ENCODE measurements at places on chromosomes 7 and 10.

- no peak for DNase-seq
Observed at GRCh38 chr7:96723622-96724021, 14.0 kb upstream of the SEM1 start.

DNA sequence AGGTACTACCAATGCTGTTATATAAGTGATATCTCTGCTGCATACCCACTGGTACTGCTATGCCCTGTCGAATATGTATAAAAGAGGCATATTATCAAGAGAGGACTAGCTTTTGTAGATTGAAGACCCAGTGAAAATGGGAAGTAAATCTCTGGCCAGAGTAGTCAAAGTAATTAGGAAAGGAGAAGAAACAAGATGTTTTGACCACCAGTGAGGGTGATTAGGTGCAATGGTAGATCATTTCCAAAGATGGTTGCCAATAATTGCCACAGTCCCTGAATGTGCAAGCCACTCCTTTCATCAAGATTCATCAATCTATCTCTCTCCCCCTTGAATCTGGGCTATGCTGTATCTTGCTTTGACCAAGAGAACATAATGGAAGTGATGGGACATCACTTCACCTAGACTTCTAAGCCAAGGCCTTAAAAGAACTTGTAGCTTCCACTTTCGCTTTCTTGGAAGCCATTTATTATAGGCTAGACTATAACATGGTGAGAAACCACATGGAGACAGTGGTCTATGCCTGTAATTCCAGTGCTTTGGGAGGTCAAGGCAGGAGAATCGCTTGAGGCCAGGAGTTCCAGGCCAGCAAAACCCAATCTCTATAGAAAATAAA, 52.6 kb upstream of the ST8SIA6 start:
- DNase-seq, result no peak

DNA sequence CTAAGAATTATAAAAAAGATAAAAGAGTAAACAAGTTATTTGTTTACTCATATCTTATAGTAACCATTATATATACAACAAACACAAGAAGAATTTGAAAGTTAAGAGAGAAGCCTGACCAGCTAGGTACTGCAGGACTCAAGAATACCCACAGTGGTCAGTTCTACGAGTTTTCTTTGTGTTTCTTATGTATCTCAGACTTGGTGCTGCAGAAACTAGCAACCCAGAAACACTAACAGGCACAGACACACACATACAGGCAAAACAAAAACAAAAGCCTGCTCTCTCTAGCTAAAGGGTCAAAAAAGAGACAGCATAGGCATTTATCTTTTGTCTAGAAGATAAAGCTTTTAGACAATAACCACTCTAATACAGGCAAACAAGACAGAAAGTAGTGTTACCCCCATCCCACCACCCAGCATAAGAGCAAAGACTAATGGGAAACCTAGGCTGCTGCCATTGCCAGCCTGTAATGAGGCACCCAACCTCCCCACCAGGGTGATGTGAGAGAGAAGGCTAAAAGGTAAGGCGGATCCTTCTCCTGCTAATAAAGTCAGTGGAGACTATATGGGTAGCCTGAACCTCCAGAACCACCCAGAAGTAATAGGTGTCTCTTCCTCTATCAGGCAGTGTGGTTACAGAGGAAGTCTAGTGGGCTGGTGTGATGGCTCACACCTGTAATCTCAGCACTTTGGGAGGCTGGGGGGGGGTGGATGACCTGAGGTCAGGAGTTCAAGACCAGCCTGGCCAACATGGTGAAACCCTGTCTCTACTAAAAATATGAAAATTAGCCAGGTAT, 113.9 kb downstream of the DNAJC1 start:
- no peak for DNase-seq

GRCh38 chr7:142438235-142438922, 180.5 kb upstream of the PRSS58 start:
- DNase-seq, result peak; percentile 33

DNA sequence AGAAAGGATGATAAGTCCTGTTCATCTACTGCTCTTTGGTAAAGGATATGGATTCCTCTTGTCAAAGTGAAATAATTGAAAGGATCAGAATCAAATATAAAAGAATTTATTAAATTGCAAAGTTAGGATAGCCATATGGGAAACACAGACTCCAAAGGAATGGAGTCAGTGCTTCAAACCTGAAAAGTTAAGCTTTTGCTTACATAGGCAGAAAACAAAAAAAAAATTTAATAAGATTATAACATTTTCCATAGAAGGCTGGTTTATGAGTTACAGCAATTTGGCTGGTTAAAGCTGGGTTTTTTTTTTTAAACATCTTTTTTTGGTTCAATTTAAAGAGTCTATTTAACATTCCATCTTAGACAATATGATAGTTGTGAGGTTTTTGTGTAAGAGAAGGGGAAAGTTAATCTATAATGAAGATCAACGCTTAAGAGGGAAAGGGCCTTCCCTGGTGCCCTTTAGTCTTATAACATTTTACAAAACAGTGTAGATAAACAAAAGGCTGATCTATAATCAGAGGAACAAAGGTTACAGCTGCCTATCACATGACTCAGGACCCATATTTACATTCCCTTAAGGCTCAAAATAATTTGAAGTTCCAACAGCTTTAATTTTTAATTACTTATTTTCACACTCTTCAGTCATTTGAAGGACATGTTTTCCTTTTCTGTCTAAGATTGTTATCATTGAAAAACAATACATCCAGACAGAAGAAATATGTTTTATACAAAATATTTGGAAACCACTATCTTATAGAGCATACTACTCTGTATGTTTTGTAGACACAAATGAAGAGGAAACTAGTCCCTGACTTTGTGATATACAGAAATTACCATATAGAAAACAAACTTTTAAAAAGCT, 234.3 kb upstream of the MBL2 start:
- no peak for DNase-seq
